Activated B cell treated with CpG ODN at 0.5 μM for 24 hours (primary cell): ENCODE measurements at places on chromosomes 3 and 15. TPM values are rescaled to one million over a fixed set of nuclear protein-coding genes. Genes with fewer than 3 reads are reported as not detected.

The SYNPR gene
- total RNA-seq: not detected in 2 replicates

The HES1 gene
- total RNA-seq: 5.0 and 5.9 TPM in 2 replicates

DNA sequence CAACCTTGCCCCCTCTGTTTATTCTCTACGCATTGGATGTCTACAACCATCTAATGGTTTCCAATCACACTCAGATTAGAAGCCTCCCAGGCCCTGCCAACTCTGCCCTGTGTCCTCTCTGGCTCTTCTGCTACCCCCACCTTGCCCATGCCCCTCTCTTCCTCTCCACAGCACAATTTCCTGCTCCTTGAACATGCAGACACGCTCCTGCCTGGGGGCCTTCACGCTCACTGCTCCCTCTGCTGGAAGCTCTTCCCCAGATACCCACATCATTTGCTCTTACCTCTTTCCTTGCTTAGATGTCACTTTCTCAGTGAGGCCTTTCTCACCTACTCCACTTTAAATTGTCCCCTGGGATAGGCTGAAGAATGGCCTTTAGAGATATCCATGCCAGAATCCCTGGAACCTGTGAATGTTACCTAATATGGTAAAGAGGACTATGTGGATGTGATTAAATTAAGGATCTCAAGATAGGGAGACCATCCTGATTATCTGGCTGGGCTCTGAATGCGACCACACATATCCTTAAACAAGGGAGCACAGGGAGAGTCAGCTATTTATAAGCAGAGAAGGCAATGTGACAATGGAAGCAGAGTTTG lies 9.9 kb downstream of the KY start:
- no peak for DNase-seq

GRCh38 chr3:117762621-117763037 lies 1053.0 kb downstream of the TUSC7 start:
- DNase-seq: no peak

DNA sequence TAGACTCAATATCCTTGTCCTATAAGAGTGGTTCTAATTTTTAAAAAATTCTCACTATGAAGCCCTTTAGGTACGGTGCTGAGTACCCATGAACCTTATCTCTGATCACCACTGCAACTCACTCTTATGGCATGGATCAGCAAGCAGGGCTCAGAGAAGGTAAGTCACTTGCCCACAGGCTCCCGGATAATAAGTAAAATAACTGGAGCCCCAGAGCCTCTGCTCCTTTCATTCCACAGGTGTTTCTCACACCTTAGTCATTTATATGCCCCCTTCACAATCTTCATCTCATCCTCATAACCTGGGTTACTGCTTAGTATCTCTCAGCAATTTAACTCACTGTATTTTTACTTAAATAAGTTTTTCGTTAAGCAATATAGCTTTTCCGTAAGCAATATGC lies 28.4 kb upstream of the AKAP13 start:
- DNase-seq: no peak

DNA sequence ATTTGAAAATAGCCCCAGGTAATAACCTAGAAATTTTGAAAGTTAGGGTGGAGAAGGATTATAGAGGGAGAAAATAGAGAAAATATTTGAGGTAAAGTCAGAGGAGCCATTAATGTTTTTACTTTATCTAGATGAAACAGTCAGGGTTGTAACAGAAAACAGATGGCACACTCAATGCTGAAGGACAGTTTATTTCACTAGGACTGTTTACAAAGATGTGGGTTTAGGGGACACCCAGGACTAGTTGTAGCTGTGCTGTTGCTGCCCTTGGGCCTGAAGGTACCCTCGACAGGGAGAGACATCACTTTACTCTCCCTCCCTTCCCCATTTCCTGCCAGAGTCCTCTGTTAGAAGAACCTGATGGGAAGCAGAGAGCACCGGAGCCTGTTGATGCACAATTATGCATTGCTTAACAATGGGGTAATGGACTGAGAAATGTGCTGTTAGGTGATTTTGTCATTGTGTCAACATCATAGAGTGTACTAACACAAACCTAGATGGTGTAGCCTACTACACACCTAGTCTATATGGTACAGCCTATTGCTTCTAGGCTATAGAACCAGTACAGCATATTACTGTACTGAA lies 103.8 kb downstream of the GALK2 start:
- DNase-seq: no peak

DNA sequence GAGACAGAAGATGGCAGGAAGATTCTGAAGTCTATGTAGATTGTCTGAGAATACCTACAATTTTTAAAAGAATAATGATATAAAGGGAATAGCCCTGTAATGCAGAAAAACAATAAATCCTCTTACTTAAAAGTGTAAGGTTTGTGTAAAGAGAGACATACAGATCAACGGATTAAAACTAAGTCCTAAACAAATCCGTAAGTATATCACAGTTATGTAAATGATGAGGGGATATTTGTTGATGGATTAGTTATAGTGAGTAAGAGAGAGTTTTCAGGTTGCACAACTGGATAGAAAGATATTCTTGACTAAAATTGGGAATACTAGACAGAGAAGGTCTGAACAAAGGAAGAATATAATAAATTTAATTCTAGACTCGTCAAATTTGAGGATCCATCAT lies 179.6 kb downstream of the TBC1D5 start:
- no peak for DNase-seq

GRCh38 chr3:132220986-132221385 lies 96.2 kb upstream of the ACP3 start:
- no peak for DNase-seq

DNA sequence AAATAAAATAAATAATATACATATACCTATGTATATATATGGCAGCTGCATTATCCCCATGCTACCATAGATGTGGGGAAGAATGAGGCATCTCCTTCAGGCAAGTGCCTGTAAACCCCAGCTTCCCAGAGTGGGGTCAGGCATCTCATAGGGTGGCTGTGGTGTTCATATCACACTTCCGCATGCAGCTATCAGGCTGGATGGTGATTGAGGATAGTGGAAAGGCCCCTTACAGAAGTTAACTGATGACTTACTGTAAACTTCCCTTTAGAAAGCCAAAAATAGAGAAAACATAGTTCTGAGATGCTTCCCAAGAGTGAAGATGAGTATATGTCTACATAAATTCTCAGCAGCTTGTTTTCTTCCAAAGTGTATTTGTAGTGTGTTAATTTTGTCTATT lies 3.5 kb upstream of the PP2D1 start:
- DNase-seq: no peak

GRCh38 chr3:151196434-151196833 lies 6.6 kb downstream of the GPR171 start:
- no peak for DNase-seq
